GM04504 (cell line): ENCODE measurements at places on chromosomes 13 and 19.
A peak's percentile ranks its signal among the peaks of the same experiment; 100 is the strongest.

DNA sequence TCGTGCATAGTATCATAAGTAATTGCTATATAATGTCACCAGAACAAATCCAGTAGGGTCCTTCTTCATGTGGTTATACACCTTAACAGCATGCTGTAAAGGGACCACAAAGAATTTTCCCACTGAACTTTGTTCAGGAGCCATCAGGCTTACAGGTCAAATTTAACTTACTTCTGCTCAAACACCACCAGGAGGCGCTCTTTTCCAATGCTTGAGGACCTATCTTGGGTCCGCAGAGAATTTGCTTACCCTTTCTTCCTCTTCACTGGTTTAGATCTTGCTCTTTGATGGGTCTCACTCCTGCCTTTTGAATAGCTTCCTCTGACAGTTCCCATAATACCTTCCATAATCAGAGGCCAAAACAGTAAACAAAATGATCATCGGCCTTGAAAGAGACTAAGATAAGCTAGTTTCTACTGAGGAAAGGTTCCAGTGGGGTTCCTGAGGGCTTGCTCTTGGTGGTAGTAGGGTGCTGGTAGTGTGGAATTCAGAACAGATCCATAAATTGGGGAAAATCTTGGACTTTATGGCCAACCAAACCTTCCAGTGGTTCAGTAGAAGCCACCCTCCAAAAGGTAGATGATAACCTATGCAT, 37.4 kb downstream of the SCGB2B2 start:
- peak; percentile 41 for DNase-seq

DNA sequence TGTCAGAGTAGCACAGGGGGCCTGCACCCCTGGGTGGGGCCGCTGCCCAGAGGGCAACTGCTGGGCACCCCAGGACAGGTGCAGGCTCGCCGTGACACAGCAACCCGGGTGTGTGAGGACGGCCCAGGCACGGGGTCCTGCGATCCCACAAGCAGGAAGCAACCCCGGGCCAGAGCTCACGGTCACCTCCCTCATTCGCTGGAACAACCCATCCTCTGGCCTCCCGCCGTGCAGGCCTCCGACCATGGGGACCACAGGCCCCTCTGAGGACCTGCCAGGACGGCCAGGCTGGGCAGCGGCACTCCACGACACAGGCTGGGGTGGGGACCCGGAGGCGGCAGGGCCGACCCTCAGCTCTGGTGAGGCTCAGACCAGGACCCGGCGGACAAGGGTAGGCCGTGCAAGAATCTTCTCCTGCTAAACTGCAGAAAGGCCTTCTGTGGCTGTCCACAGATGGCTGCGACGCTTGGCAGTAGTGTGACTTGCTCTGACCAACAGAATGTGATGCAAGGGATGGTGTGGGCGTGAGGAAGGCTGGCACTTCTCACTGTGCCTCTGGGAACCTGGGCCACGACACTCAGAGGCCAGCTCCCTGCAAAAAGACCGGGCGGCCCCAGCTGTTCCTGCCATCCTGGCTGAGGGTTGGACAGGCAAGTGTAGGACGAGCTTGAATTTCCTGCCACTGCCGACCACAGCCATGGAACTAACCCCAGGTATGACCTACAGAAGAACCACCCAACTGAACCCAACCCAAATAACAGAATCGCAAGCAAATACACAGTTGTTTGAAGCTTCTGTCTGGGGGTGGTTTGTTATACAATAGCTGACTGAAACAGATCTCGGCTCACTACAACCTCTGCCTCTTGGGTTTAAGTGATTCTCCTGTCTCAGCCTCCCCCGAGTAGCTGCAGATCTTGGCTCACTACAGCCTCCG, 26.5 kb downstream of the PIP5K1C start:
- no peak for DNase-seq

- DNase-seq, result no peak
Measured at GRCh38 chr13:79492313-79492798, 11.4 kb downstream of the NDFIP2 start.

DNA sequence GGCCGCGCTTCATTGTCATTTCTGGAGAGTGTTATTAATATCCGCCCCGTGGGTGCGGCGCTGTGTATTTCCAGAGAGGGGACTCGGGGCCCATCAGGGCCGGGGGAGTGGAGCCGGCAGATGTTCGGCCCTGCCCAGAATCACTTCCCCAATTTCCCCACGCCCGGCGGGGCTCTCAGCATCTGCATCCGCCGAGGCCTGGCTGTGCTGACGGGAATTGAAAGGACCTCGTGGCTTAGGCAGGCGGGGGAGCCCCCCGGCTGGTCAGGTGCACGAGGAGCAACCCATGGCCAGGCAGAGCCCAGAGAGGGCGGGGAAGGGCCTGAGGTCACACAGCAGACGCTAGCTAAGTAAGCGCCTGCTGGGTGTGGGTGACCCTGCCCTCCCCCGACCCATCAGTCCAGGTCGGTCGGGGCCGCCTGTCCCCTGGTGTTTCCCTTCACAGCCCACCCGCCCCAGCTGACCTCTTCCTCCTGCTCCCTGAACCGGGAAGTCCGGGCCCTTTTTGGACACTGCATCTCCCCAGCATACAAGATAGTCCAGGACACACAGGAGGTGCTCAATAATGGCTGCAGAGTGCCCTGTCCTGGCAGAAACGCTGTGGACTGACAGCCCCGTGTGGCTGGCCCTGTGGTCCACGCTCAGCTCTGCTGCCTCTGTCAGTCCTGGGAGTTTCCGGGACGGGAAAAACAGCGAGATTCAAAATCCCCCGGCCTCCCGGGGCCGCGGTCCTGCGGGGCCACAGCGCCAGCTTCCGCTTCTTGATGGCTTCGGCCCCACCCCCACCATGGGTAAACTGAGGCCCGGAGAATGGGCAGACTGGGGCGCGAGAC, 22.1 kb downstream of the ARID3A start:
- no peak for DNase-seq

GRCh38 chr19:6086068-6086788, 24.1 kb downstream of the RFX2 start:
- peak; percentile 75 for DNase-seq

DNA sequence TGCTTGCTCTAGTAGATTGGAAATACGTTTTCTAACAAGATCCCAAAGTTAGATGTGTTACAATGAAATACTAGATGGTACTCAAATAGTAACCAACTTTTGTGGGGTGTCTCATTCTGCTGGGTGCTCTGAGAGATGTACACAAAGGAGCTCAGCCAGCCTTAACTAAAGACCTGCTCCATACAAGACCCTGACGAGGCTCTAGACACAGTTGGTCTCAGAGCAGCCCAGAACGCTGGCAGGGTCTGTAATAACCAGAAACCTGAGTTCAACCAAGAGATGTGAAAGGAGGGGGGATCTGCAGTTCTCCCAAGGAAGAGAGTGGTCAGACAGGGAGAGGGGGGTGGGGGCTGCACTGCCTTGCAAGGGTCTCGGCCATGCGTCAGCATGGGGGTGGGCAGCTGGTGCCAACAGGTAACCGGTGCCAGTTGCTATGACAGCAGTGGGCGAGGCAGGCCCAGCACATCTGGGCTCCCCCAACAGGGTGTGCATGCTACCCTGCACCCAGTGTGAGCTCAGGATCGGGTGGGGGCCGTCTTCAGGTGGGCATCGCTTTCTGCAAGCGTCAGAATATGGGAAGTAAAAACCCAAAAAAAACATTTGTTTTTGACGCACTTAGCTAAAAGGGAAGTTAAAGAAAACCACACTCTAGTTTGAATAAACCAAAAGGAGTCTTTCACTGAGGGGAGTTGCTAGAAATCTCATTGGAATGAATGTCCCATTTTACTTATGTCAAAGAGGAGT, 68.0 kb upstream of the GPR183 start:
- DNase-seq, result no peak

GRCh38 chr19:38737921-38738737, 6.1 kb downstream of the CAPN12 start:
- DNase-seq, result no peak

GRCh38 chr13:27806744-27807387, 14.6 kb downstream of the GSX1 start:
- no peak for DNase-seq

GRCh38 chr13:103694471-103694870, 628.3 kb upstream of the SLC10A2 start:
- DNase-seq, result no peak

DNA sequence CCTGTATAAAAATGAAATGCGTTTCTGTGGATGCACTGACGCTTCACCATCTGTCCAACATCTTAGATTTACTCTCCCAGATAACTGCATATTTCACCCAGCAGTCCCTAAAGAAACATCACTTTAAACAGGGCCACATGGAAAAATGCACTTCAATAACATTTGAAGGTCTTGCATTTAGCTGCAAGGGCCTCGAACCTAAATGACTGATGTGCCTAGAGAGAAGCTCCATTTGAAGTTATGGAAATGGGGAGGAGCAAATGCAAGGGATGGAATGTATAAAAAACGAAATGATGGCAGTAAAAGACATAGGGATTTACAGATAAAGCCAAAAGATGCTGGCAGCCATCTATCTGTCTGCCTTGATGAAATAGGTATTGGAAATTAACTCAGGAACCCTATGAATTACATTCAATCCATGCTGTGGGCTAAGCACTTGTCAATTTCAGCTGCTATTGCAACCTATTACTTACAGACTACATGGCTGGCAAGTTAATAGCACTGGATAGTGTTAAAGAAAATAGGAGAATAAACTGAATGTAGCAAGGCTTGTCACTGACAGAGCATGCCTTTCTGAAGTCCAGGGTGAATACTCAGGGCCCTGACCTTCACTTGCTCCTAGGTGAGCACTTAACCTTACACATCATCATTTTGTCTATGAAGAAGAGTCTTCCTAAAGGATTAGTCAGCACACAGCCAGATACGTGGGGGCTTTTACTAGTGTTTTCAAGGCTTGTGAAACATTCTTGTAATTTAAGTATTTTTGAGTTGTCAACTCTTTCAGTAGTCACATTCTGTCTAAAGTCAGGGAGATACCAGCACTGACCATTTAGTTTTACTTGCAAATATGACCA, 963.4 kb downstream of the PCDH17 start:
- DNase-seq, result no peak

GRCh38 chr19:58474997-58475713, 997 bp upstream of the ZNF446 start:
- DNase-seq, result no peak

DNA sequence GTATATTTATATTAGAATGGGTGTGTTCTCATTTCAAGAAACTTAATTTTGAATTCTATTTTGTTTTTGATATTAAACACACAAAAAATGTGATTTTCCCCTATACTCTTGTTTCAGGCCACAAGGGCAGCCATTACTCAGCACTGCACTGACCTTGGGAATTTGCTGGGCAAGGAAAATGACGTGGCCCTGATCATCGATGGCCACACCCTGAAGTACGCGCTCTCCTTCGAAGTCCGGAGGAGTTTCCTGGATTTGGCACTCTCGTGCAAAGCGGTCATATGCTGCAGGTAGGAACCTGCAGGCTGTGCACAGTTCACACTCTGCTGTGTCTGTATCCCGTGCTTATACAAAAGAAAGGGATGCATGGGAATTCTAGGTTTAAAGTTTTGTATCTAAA, 327.3 kb downstream of the ATP8A2 start:
- no peak for DNase-seq

- no peak for DNase-seq
Measured at GRCh38 chr13:80072231-80072630, 268.7 kb downstream of the SPRY2 start.

GRCh38 chr13:36082396-36082795, 48.8 kb downstream of the DCLK1 start:
- DNase-seq, result no peak

DNA sequence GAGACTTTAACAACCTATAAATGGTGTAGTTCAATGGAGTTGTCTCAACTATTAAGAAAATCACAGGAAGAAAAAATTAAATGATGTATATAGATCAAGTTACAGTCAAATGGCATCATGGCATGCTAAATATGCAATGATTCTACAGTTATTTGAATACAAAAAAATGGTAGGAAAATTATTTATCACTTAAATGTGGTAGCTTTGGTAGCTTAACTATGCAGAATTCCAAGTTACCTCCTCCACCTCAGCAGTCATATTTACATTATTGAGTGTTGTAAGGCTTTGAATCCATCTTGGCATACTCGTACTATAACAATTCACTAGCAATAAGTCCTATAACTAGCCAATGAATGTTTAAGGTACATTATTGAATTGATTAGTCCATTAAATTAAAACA, 36.8 kb downstream of the CAB39L start:
- no peak for DNase-seq
